ENCODE measurements at places on chromosomes 5 and 9.

GRCh38 chr5:90792725-90793124, 234.1 kb downstream of the ADGRV1 start:
- no peak for DNase-seq

DNA sequence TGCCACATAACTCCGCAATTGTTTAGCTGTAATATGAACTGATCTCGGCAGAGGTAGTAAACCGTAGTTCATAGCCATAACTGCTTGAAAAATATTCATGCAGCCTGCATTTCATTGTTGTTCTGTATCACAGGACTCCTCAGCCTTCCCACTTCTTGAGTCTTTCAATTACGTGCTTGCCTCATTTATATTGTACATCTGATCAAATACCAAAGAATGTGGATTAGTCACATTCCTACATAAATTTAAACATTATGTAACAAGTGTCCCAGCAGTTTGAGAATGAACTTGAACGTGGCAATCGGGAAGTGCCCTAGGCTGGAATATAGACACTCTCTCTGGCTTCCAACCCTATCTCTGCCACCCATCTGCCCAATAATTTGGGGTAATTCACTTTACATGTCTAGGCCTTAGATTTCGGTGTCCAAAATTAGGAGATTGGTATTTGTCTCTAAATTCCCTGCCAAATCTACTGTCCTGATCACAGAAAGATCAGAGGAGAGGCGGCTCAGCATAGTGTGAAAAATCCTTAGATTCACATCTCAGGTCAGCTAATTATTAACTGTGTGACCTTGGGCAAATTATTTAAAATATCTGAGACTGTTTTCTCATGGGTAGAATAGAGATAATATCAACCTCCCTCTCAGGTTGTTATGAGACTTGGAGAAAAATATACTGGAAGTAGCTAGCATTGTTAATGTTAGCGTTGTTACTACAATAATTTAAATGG, 215.1 kb upstream of the RFX3 start:
- no peak for DNase-seq

GRCh38 chr5:111167551-111167950, 56.6 kb upstream of the CAMK4 start:
- no peak for DNase-seq

- no peak for DNase-seq
Observed at GRCh38 chr5:67969176-67969575, 246.4 kb upstream of the PIK3R1 start.

DNA sequence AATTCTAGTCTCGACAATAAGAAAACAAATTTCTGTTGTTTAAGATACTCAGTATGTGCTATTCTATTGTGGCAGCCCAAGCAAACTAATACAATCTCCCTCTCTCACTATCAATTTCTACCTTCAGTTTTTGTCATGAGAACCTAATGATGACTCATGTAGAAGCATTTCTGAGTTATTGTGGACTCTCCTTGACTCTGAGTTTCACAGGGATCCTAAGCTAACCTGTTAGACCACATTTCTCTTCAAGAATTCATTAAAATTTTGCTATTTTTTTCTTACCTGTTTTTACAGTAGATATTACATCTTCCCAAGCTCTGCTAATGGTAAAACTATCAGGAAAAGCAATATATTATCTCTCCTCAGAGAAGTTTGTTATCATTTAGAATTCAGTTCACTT, 599.1 kb upstream of the TYRP1 start:
- DNase-seq: no peak

GRCh38 chr9:127419348-127419747, 4.8 kb upstream of the ZNF79 start:
- no peak for DNase-seq

DNA sequence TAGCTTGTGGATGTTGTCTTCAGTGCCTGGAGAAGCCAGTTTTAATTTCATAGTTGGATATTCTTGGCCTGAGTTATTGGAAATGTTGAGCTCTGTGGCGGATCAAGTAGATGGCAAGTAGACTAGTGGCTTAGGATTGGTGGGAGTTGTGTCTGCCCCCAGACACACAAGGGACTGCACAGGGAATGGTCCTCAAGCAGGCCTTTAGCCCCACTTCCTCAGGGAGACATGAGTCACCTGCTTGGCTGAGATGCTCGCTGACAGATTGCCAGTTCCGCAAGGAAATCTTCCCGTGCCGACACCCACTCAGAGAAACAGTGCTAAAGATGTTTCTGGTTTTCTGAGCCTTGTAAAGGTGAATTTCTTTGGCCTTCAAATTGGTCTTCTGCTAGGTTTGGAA, 18.8 kb upstream of the CATSPER3 start:
- no peak for DNase-seq

DNA sequence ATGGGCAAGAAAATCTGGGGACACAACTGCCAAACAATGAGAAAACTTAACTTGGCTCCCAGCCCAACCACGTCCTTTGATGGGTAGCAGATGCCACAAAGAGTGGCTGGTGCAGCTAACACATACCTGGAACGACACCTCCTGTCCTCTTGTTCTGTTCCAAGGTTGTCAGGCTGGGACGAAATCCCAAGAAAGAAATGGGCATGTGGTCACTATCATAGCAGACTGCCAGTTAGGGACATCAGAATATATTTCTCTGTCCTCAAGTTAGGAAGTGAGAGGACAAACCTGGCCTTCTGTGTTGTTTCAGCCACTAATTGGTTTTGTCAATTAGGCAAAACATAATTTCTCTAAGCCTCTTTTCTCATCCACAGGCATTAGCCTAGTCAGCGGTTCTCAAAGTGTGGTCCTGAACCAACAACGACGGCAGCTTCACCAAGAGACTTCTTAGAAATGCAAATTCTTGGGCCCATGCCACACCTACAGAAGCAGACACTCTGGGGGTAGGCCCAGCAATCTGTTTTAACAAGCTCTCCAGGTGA, 63.4 kb downstream of the RAPGEF1 start:
- DNase-seq: peak; percentile 54

GRCh38 chr9:20740929-20741582, 57.0 kb downstream of the FOCAD start:
- DNase-seq: no peak

GRCh38 chr5:72441862-72442540, 65.2 kb downstream of the ZNF366 start:
- DNase-seq: no peak

DNA sequence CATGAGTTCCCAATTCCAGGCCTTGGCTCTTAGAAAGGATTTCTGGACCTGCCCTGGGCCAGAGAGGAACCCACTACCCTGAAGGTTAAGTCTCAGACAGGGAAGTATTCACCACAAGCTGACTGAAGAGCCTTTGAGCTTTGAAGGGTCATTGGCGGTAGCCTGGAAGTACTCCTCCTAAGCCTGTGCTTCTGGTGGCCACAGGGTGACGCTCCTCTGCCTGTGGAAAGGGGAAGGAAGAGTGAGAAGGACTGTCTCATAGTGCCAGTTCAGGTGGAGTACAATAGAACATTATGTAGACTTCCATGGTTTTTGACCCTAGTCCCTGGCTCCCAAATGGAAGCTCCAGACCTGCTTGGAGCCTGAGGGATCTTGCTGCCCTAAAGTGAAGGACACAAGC, 1233.2 kb upstream of the CDH6 start:
- no peak for DNase-seq

DNA sequence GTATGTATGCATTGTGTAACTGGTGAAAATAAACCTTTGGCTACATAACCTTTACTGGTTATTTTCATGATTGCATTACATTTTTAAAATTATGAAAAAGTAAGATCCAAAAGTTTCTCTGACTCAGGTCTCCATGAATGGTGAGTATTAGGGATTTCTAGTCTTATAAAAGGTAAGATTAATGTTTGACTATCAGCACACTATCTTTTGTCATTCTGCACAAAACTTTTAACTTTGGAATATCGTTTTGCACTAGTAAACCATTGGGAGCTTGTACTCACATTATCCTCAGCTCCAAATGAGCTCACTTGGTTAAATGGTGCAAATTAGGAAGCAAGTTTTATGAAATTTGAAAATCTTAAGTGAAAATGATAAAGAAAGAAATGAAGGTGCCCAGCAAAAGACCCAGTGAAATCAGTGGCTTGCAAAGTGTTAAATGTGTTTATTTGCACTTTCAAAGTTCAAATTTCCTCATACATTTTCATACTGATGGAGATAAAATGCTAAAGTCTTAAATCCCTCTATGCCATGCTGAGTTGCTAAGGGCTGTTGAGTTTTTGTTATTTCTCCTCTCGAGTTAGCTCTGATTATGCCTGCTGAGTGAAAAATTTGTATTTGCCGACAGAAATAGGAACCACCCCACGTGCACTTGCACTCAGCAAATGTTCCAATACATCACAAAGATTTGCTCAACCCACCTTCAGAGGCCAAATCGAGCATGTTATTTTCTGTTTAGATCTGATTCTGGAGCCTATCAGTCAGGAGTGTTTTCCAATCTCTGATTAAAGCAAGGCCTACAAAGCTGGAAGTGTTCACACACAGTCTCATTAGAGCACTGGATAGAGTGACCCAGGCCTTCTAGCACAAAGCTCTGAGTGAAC, 885.7 kb downstream of the NR2F1-AS1 start:
- DNase-seq: no peak

All from activated CD8-positive, alpha-beta T cell treated with anti-CD3 and anti-CD28 coated beads for 36 hours (primary cell).